EL (cell line): ENCODE measurements at places on chromosomes 7 and 10.

- DNase-seq = no peak
These were observed 40.3 kb downstream of the NRCAM start for GRCh38 chr7:108415821-108416536.

DNA sequence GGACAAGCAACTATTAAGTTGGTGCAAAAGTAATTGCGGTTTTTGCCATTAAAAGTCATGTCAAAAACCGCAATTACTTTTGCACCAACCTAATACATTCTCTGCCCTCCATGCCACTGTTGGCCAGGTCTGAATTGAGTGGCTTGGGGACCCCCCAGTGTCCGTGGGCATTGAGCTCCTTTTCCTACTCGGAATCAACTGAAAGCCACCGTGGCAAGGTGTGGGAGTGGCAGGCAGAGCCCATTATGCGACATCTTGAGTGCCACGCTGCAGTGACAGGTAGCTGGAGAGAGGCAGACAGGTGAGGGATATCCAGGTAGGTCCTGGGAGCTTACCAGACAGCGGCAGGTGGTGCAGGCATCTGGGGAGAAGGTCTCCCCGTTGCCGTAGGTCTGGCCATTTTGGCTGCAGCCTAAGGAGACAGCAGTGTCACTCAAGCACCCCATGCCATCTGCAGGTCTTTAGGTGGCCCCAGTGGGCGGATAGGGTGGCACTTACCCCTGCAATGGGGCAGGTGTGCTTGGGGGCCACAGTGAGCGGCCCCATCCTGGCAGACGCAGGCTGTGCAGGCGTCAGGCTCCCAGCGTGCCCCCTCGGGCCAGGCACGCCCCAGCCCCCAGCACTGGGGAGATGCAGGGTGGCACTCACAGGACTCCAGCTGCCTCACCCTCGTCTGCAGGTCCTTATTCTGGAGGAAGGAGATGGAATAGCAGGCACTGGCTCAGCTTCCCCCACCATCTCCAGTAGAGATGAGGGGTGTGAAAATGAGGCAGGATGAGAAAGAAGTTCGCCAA, 3.5 kb downstream of the KCP start:
- DNase-seq = no peak

GRCh38 chr7:43535810-43536585, 46.9 kb upstream of the STK17A start:
- peak; percentile 90 for DNase-seq

DNA sequence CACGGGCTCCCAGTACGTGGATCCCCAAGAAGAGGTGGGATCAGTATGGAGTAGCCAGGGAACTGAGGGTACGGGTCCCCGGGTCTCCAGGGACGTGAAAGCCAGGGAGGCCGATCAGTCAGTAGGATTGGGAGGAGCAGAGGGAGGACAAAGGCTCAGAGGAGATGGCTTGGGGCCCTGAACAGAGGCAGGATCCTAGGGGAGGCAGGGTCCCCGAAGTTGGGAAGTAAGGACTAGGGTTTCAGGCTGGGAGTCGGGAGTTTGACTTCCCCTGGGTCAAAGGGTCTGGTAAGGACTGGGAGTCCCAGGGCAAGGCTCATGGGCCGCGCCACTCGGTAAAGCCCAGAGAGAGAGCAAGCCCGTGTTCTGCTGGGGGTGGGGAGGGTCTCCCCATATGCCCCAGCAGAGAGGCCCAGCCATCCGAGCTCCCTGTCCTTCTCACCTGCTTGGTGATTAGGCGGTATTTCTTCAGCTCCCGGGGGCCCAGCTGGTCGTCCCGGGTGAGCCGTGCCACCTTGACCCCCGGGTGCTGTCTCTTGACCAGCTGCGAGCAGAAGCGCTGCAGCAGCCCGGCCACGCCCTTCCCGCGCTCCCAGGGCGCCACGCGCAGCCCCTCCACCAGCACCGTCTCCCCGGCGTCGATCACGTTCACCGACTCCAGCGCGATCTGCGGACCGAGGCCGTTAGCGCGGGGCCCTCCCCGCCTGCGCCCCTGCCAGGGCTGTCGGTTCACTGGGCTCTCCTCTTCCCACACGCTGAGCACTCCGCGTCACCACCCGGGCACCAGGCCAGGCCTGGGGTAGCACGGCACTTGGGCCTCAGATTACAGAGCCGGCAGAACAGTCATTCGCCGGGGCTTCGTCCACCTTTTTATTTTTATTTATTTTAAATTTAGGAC, 7.0 kb downstream of the NAT16 start:
- DNase-seq = peak; percentile 87

GRCh38 chr7:13770305-13770704, 219.2 kb downstream of the ETV1 start:
- DNase-seq = no peak

DNA sequence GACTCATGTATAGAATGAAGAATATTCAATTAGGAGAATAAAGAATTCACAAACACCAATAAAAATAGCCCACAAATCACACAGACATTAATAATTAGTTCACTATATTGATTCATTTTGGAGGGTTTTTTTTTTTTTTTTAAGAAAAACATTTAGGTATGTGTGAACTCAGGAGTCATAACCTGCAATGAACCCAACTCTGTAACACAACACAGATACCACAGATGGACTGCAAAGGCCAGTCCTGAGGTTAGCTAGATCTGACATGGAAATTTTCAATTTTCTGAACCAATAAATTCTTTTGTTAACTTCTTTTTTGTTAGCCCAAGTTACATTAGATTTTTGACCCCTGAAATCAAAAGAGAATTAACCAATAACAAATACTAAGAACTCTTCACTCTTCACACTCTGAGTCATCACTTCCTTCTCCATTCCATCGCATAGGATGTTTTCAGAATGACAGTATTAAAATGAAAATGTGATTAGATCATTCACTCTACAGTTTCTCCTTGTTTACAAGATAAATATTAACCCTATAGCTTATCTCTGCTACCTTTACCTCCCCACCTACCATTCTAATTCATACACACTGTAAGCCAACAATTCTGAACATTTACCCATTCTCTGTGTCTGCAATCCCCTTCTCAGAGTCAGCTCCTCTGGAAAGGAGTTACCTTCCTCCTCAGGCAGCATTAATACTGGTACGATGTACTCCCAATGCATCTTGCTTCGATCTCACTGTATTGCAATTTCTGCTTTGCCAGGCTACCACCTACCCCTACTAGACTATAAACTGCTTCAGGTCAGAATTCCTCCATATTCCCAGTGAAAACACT, 141.5 kb downstream of the LRRN3 start:
- DNase-seq = peak; percentile 76

GRCh38 chr7:80643336-80643915, 5.0 kb downstream of the CD36 start:
- peak; percentile 36 for DNase-seq

DNA sequence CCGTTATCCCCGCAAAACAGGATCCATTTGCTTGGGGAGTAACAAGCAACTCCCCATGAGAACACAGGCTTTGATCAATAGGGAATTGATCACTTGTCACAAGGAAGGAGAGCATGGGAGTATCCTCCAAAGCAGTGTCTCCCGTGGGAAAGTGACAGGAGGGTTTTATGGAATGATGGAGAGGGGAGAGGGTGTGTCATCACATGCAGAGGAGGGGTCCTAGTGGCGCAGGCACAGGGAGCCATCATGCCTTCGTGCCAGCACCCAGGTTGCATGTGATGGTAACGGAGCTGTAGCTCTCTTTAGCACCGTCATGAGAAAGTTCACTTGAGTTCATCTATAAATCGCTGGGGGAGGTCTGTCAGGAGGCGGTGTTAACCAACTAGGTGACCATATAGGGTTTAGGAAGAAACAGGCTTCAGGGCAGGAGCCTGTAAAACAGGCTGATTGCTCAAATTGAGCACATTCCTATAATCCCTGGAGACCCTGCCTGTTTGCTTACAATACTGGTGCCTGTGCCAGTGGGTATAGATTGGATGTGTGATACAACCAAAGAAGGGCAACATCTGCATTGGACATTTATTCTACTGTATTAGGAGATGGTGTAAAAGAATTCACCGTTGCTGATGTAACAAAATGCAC, 428.5 kb downstream of the GALNT17 start:
- no peak for DNase-seq

GRCh38 chr7:27251652-27252590, 9.3 kb downstream of the EVX1 start:
- no peak for DNase-seq
